ENCODE measurements at places on chromosomes 12 and 14.

GRCh38 chr14:64654246-64654900 is 49.9 kb upstream of the PLEKHG3 start:
- DNase-seq: no peak

GRCh38 chr12:40735551-40736230 is 43.5 kb downstream of the CNTN1 start:
- DNase-seq: no peak

DNA sequence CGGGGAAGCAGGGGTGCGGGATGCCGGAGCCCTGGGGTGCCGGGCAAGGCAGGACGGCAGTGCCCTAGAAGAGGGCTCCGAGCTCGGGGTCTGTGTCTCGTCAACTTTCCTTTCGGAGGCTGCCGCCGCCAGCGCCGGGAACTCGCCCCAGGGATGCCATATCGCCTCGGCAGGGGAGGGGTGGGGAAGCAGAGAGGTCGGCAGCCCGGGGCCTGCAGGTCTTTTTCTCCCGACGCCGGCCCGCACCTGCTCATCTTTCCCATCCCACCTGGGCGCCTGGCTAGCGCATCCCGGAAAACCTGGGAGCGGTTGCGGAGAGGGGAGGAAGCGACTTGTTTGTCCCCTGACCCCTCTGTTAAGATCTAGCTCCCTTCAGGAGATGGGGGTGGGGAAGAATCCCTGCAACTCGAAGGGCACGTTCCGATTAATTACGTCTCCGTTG is 547 bp downstream of the CNTN1 start:
- DNase-seq: no peak

DNA sequence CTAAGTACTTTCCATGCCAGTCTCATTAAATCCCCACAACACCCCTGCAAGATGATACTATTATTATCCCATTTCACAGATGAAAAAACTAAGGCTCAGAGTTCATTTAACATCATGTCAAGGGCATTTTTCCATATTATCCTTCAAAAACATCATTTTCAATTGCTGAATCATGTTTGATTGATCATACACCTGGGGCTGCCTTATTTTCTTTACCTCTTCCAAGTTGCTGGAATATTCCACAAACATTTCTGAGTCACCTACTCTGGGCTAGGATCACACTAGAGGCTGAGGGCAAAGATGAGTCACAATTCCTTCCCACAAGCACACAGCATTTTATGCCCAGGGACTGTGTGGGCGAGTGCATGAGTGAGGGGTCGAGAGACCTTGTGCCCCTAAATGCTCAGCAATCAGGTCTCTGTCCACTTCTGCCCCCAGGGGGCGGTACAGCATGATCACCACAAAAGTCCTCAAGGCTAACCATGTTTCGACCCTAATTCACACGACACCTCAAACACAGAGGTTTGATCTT is 14.1 kb upstream of the TMEM119 start:
- no peak for DNase-seq
